ENCODE measurements at places on chromosomes 13 and 19.

GRCh38 chr13:26222520-26223046 is 469 bp upstream of the RNF6 start:
- DNase-seq = no peak

GRCh38 chr13:27038323-27038722 is 133.3 kb downstream of the USP12 start:
- no peak for DNase-seq

DNA sequence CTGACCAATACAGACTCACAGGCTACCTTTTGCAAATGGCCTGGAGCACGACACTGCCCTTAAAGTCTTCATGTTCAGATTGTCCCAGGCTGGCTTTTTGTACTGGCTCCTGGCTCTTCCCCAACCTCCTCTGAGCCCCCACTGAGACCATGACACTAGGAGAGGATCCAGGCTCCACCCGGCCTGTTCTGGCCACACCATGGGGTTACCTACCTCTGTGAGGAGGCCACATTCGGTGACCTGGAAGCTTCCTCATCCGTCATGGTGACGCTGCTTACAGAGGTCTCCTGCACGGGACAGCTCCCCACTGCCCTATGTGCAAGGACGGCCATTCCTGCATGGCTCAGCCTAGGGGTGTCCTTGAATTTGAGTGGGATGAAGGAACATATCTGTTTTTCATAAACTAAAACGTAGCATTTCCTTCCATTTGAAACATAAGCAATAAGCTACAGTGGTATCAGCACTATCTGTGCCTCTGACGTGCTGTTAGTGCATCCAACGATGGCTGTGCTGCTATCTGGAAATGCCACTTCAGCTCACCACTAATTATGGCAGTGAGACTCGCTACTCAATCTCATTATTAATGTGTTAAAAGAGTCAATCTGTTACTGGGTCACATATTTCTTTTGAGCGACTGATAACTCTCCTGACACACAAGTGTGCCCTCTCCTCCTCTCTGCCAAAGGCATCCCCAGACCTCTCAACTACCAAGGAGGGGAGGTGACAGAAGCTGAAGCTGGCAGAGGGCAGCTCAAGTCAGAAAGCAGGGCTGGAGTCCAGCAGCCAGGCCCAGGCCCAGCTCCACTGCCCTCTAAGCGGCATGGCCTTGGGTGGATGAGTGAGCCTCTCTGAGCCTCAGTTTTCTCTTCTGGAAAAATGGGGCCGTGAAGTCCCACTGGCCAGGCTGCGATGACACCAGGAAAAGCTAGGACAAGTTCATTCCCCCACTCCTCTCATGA is 29.6 kb downstream of the ELL start:
- no peak for DNase-seq

- no peak for DNase-seq
Observed at GRCh38 chr19:19021115-19021514, 12.2 kb downstream of the SUGP2 start.

DNA sequence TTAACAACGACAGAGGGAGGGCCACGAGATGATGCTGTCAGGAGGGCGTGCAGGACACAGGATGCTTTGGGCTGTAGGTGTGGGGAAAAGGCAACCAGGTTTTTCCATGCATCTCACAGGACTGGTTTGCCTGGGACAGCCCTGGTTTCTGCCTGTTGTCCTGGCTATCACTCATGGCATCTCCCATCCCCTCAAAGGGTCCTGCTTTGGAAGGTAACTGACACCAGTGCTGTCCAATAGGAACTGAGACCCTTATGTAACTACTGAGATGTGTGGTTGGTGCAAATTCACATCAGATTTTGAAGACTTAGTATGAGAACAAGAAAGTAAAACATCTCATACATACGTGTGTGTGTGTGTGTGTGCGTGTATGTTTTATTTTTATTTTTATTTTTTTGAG is 144.2 kb downstream of the URI1 start:
- no peak for DNase-seq

- DNase-seq = no peak
Observed at GRCh38 chr19:3748965-3749364, 12.5 kb downstream of the APBA3 start.

GRCh38 chr13:53873558-53873957 is 844.9 kb downstream of the OLFM4 start:
- DNase-seq = no peak

DNA sequence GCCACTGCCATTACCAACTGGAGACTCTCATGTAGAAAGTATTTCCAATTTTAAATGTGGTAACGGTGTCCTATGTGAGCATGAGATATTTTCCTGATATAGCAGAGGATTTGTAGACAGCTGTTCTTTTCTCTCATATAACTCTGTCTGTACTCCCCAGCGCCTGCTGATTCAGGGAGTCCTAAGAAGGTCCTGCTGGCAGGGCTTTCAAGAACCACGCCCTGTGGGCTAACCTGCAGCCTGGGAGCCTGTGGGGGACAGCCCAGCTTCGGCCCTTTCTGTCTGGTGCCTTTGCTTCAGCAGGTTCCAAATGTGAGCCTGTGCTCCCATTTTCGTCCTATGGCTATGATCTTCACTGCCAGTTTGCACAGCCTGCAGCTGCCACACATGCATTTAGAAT is 316.8 kb downstream of the ATP8A2 start:
- DNase-seq = no peak

GRCh38 chr19:43519436-43520088 is 7.4 kb downstream of the ETHE1 start:
- DNase-seq = peak; percentile 75

DNA sequence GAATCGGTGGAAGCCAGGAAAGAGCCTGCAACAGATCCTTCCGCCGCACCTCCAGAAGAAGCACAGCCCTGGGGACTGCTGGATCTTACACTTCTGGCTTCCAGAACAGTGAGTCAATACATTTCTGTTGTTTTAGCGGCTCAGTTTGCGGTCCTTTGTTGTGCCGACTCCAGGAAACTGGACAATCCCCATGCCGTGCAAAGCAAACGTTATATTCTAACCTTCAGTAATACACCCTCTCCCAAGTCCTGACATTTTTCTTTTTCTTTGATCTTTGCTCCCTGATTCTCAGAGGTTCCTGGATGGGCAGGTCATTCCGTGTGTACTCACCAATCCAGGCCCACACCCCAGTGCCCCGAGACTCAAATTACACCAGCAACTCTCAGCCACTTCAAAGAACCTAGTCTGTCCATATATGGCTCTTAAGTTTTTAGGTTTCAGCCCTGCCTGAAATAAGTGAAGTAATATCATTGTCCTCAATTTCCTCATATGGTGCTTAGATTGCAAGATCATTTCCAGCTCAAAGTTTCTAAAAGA is 387.1 kb upstream of the SGCG start:
- no peak for DNase-seq

- DNase-seq = no peak
Observed at GRCh38 chr13:111343186-111343805, 22.9 kb downstream of the TEX29 start.

DNA sequence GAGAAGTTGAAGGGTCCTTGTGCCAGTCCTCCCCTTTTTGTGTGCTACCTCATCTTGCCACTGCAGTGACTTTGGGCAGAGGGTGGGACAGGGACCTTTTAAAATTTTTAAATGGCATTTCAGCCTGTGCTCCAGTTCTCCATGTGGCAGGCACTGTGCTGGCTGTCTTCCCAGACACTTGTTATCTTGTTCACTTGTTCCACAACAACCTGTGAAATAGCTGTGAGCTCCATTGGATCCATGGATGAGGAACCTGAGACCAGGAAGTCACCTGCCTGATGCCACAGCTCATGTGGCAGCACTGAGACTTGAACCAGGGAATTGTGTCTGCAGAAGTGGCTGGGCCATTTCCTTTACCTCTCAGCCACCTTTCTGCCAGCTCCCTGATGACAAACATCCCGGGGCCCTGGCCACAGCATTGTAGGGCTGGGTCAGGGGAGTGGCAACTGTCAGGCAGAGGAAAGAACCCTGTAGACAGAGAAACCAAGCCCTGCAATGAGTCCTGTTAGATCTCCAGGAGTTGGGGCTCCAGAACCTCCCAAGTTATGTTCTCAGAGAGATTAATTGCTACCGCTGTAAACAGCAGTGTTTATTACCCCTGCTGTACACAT is 6.4 kb downstream of the EGLN2 start:
- DNase-seq = no peak

DNA sequence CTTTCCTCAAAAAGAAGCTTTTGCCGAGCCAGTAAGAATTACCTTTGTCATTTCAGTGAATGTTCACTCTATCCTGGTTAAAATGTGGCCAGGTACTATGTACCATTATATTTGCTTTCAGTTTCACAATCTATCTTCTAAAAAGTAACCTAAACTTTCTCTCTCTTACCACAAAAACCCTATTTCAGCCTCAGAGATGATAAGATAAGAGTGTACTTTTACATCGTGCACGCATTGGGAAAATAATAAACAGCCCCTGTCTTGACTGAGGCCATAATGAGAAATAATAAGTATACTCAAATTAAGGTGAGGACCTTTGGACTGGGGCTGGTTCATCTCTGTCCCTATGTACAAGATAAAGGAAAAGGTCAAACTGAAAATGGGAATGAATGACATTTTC is 77.7 kb downstream of the ZNF726 start:
- DNase-seq = no peak

DNA sequence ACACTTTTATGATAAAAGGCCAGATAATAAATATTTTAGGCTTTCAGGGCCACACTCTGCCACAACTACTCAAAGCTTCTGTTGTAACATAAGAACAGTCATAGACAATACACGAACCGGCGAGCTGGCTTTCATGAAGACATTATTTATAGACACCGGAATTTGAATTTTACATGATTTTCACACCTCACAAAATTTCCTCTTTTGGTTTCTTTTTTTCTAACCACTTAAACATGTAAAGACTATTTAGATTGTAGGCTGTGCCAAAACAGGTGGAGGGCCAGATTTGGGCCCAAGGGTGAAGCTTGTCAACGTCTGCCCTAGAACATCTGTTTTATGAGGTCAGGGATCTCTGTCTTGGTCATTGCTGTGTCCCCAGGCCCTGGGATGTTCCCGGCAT is 29.7 kb upstream of the FXYD3 start:
- DNase-seq = no peak

- DNase-seq = no peak
Observed at GRCh38 chr13:99737481-99738245, 233.9 kb downstream of the ZIC5 start.

DNA sequence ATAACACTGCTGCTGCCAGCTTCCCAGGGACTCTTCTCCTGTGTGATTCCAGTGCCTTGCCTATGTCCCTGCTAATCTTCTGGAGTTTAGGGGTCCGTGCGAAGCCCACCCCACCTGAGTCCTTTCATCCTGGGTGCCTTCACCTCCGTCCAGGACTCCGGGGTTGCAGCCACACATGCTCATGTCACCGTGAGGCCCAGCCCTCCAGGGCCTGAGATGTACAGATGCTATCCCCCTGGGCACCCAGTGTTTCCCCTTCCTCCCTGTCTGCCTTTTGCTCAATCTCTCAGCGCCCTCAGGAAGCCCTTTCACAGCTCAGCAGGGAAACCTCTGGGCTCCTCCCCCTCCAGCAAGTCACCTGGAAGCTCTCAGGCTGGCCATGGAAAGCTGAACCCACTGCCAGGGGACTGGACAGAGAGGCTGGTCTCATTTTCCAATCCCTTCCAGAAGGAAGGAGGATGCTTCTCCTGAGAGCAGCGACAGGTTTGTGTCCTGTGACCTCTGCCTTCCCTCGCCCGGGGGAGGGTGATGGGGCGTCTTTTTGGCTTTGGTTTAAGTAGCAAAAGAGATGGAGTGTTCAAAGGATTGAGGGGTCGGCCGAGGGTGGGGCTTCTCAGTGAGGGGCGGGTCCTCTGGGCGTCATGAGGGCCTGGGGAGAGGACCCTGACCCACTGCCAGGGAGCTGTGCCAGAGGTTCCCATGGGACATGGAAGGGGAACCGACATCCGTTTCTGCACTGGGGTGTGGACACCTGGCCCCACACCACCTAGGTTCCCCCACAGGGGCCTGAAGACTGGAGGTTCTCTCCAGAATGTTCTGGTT is 30.8 kb upstream of the TFDP1 start:
- no peak for DNase-seq

DNA sequence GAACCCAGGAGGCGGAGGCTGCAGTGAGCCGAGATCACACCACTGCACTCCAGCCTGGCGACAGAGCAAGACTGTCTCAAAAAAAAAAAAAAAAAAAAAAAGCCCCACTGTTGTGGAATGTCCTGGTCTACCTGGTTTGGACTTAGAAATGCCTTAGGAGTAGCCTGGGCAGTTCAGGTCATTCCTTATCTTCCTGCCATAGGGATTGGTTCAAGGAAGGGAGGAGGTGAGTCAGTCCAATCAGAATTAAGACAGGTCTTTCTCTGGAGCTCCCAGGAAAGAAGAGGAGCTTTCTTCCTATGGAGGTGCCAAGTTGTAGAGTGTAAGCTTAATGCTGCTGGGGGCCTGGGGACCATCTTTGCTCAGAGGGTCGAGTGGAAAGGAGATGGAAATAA is 44.8 kb downstream of the SIPA1L3 start:
- DNase-seq = no peak

DNA sequence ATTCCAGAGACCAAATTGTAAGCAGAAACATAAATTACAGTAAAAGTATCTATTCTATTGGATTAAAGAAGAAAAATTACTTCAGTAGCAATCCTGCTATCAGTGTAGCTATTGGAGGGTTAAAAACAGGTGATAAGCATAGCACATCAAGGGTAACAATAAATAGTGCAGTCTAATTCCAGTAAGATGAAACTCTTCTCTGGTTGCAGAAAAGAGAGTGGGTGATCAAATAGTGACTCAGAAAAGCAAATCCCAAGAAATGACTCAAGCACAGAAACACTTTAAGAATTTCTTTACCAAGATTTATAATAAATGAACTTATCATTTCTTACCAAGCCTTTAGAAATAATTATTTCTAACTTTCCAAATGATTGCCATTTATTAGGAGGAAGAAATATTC is 135.7 kb downstream of the LMO7 start:
- no peak for DNase-seq

GRCh38 chr13:114109641-114110041 is 22.8 kb downstream of the RASA3 start:
- DNase-seq = no peak

- DNase-seq = no peak
Observed at GRCh38 chr19:30671367-30671619, 299.1 kb downstream of the ZNF536 start.

DNA sequence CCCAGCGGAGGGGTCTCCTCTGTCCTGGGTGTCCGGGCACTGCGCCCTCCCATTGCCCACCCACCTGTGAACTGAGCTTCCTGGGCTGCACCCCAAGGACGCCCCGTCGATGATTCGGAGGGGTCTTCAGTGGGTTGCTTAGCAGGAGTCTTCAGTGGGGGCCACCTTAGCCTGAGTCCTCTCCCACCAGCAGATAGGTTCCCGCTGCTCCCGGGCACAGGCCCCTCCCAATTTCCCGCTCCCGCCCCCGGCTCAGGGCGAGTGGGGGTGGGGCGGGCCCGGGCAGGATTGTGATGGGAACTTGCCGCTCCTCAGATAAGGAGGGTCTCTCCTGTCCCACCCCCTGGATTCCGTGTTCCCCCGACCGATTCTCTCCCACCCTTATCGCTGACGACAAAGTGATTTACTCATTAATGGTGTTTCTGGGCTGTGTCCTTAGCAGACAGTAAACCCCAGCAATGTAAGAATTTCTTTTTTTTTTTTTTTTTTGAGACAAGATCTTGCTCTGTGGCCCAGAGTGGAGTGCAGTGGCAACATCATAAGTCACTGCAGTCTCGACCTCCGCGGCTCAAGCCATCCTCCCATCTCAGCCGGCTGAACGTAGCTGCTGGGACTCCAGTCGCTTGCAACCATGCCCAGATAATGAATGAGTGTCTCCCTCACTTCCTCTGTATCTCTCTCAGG is 655 bp upstream of the S1PR5 start:
- peak; percentile 51 for DNase-seq

All from effector memory CD8-positive, alpha-beta T cell (primary cell).